NCI-H1694 (cell line): ENCODE measurements at places on chromosomes 6 and 20.

DNA sequence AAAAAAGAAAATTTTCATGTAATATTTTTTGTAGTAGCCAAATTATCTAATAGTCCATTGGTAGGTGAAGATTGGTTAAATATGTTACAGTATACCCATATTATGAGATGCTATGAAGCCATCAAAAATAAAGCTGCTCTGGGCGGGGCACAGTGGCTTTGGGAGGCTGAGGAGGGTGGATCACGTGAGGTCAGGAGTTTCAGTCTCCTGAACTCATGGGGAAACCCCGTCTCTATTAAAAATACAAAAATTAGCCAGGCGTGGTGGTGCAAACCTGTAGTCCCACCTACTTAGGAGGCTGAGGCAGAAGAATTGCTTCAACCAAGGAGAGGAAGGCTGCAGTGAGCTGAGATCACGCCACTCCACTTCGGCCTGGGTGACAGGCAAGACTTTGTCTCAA lies 360.5 kb downstream of the KIF16B start:
- DNase-seq = no peak

DNA sequence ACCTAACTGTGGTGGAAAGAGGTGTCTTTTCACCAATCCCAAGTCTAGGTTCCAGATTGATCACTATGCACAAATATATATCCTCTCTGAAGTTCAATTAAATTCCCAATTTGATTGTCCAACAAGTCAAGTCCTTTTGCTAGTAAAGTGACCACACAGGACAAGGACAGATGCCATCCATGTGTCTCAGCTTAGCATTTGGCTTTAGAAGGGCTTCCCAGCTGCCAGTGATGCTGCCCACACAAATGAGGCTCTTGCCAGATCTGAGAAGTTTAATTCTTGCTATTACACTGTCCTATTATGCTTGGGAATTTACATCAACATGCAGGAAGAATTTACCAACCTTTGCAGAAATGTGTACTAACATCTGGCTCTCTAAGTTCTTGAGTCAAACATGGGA lies 108.5 kb downstream of the COL9A1 start:
- DNase-seq = no peak

DNA sequence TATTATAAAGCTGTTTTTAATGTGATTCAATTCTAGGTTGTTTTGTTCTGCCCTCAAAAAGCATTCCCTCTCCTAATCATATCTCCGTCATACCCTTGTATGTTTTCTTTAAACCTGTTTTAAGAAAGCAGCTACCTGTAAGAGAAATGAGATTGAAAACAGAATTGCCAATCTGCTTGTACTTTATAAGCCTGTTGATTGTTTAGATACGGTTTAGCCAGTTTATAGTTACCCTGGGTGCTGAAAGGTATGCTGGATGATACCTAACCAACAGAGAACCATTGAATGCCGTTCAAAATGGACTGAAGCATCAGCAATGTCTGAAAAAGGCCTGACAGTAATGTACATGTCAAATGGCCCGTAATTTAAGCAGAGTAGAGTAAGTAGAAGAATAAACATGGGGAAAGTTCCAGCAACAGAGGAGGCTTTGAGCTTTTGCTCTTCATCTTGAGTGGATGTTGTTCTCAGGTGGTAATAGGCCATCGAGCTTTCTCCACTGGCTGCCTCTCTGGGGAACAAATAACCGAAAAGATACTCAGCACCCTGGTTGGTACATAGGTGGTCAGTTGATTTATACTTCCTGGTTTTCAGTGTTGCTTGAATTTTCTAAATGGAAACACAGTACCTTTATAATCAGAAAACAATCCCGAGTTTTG lies 27.5 kb downstream of the PTPN1 start:
- no peak for DNase-seq

DNA sequence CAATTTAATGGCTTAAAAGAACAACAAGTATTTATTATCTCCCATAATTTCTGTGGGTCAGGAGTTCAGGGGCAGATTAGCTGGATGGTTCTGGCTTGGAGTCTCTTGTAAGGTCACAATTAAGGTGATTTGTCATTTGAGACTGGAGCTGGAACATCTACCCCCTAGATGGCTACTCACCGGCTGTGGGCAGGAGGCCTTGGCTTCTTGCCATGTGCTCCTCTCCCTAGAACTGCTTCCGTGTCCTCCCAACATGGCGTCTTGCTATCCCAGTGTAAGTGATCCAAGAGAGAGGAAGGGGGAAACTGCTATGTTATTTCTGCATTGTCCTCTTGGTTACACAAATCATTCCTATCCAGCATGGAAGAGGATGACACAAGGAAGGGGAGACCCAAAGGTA lies 210.2 kb upstream of the ECI2 start:
- DNase-seq = no peak

GRCh38 chr20:57383447-57384347 lies 7.5 kb upstream of the RBM38 start:
- no peak for DNase-seq

DNA sequence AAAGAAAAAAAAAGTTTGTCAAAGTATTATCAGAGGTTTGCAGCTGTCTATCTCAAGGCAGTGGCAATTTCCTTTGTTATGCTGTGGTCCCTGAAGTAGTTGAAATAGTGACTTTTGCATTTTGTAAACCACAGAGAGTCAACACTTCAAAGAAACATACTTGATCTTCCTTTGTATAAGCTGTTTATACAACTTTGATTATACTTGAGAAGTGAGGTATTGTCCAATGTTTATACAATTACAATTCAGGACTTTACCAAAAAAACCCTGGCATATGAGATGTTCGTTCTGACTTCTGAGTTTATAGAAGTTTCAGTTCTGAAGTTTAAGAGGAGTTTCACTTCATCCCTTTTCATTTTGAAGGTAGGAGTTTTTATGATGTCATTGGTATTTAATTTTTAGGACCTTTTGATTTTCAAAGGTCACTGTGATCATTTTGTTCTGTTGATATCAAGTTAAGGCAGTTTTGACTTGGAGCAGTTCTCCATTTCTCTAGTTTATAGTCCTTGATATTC lies 4.0 kb downstream of the STK4 start:
- DNase-seq = no peak

GRCh38 chr20:11529047-11529446 lies 388.6 kb upstream of the BTBD3 start:
- no peak for DNase-seq

DNA sequence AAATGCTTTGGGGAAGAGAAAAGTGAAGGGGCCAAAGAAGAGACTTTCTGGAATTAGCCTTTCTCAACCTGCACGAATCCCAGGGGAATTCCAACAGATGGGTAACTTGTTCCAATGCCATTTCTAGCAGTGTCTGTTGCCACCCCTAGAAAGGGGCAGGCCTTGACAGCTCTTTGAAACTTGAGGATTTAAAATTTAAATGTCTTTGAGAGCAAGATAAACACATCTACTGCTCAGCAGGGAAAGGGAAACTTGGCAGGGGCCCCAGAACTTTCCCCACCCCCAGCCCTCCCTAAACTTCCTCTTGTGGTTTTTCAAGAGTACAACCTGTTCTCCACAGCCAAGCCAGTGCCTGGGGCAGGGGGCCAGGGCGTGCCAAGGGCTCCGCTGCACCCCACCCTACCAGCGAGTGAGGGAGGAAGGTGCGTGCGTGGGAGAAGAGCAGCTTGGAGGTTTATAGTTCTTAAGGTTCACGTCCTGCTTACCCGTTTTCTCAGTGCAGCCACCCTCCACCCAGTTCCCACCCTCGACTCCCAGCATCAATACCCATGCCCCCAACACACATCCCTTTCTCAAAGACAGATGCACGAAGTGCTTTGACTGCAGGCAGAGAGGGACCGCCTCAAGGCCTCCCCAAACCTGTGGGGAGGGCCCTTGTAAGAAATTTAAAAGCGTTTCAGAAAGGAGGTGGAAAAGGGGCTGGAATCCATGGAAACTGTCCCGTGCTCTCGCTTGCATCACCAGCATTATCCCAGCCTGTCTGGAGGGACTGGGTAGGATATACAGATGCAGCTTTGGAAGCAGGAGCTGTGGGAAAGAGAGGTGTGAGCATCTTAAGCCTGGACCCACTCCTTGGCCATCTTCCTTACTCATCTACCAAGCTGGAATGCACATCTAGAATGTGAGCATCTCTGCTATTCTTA lies 4.5 kb upstream of the TAF8 start:
- no peak for DNase-seq

DNA sequence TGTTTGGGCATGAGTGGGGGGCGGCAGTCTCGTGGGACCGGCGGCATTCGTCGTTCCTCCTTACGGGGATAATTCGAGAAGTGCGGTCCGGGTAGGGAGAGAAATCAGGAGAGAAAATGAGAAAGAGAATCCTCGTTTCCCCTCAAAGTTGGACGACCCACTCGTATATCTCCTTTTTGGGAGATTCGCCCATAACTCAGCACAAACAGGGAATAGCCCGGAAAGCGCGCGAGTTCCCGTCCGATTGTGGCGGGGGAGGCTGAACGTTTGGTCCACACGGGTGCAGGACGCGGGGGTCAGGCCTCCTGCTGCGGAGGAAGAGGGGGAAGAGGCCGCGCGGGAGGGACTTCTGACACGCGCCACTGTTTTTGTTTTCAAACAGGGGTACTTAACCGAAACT lies 42.4 kb downstream of the POPDC3 start:
- DNase-seq = no peak

GRCh38 chr6:7139835-7140470 lies 32.2 kb downstream of the RREB1 start:
- no peak for DNase-seq

DNA sequence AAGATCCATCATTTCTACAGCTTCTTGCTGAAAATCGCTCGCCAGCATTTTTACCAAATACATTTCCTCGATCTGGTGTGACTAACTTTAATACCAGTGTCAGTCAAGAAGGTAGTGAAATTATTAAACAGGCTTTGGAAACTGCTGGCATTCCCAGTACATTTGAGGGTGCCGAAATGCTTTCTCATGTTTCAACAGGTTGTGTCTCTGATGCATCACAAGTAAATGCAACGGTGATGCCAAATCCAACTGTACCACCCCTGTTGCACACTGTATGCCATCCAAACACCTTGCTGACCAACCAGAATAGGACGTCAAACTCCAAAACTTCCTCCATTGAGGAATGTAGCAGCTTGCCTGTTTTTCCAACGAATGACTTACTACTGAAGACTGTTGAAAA lies 64.4 kb upstream of the SMIM8 start:
- DNase-seq = no peak

- no peak for DNase-seq
Measured at GRCh38 chr20:48919336-48919881, 2.1 kb upstream of the ARFGEF2 start.

DNA sequence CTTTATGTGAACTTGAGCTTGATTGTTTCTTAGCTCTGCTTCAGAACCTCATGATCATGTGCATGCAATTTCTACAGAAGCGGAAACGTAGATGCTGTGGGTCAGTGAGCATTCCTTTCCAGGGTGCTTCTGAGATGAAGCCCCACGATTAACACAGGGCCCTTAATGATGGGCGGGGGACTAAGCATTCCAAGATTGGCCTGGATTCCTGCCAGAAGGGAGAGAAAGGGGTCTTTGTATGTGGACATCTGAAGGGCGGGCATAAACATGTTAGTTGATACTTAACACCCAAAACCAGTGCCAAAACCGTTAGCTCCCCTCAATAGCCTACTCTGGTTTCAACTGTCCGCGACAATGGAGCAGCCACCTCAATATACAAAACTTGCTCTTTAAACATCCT lies 46.9 kb upstream of the POU3F2 start:
- no peak for DNase-seq

DNA sequence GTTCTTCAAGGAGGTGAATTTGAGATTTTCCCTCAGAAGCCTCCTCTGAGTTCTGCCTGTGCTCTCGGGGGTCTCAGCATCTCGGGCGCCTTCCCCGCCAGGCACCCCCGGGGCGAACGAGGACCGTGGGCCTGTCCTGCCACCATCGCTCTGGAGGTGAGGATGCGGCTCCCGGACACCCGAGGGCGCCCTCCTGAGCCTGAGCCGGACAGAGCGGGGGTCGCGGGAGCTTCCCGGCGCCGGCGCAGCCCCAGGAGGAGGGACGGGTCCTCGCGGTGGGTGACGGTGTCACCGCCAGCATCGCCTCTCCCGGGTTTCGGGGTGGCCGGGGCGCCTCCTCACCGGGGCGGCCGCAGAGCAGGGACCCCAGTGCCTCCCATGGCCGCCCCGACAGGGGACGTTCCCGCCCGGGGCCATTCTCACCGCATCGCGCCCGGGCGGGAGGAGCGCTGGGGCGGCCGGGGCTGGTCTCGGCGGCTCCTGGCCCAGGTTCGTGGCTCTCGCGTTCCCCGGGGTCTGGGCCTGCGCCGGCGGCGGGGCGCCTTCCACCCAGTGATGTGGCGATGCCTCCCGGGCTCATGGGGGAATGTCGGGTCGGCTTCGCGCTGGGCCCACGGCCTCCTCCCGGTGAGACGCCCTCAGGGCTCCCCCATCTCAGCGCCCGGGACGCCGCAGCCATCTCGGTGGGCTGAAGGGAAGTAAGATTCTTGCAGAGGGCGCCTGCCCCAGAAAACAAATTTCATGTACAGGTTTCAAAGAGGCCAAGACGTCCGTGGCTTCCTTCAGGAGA lies 210.5 kb downstream of the ERMARD start:
- DNase-seq = no peak

GRCh38 chr6:10771371-10771894 lies 23.8 kb downstream of the TMEM14B start:
- DNase-seq = no peak

DNA sequence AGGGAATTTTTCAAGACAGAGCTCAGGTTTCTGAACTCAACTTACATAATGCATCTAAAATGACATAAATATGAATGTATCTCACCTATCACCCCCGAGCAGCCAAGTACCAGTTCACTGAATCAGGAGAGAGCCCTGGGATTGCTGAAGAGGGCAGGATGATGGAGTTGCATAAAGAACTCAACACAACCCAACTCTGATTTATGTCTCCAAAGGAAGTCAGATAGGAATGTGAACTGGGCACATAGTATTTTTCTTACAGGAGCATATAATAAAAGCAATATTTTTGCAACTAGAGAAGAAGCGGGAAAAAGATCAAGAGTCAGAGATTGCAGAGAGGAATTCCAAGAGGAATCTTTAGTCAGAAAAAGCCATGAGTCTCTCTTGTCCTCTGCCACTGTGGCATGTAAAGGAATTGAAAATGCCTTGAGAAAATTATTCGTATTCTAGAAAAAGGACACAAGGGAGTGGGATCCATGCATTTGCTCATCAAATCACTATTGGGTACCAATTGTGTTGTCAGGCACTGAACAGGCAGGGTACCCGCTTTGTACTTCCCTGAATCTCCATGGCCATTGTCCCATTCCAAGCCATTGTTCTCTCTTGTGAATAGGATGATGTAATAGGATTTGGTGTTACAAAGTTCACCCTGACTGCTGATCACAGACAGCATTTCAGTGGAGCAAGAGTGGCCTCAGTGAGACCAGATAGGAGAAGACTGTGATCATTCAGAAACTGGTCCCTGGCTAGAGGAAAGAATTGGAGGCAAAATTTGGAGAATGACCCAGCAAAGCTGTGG lies 16.3 kb downstream of the RIN2 start:
- no peak for DNase-seq

GRCh38 chr6:147922799-147923198 lies 414.3 kb downstream of the SAMD5 start:
- no peak for DNase-seq

DNA sequence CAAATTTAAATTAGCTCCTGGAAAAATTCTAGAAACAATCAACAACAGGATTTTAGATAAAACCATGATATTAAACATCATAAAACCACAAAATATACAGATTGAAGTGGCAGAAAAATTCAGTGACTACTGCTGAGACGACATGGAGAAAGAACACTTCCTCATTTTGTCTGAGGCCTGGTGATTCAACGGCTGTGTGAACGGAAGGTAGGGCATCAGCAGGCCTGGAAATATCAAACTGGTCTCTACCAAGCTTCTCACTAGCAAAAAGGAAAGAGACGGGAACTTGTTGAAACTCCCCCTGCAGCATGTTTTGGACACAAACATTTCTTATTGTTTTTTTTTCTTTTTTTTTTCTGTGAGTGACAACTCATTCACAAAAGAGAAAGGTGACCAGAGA lies 58.0 kb upstream of the AHI1 start:
- DNase-seq = no peak
